Chondrocyte (in vitro differentiated cells): ENCODE measurements at places on chromosomes 13 and 19.
A peak's percentile ranks its signal among the peaks of the same experiment; 100 is the strongest.

DNA sequence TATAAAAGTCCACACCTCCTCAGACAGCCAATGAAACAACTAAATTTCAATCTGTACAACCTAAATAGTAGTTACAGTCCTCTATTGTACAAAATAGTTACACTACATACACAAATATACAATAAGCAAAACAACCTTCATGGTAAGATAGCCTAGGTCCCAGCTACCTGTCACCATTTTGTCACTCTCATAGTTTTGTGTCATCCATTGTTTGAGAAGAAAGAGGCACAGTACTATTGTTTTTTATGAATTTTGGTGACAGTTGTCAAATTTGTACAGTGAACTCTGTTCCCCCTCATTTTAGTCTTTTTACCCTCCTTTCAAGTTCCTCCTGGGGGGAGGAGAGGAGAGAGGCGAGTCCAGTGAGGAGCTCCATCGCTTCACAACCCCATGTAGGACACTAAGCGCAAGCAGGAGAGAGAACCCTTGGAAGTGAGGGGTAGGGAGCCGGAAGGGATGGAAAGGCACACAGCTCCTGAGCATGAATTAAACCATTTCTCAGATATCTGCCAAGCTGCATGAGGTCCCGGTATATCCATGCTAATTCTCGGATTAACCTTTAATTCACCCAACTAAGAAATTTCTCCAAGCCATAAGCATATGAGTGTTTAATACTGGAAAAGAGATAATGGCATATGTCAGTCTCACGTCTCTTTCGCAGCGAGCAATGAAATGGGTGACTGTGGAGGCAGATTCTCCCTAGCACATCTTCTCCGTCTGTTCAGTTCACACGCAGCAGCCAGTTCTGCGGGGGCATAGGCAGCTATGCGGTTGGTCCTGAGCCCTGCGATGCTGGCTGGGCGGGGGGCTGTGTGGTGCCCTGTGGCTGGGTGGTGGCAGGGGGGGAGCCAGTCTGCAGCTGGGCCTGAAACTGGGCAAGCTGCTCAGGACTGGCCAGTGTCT lies 60.5 kb downstream of the SERP2 start:
- DNase-seq = no peak

DNA sequence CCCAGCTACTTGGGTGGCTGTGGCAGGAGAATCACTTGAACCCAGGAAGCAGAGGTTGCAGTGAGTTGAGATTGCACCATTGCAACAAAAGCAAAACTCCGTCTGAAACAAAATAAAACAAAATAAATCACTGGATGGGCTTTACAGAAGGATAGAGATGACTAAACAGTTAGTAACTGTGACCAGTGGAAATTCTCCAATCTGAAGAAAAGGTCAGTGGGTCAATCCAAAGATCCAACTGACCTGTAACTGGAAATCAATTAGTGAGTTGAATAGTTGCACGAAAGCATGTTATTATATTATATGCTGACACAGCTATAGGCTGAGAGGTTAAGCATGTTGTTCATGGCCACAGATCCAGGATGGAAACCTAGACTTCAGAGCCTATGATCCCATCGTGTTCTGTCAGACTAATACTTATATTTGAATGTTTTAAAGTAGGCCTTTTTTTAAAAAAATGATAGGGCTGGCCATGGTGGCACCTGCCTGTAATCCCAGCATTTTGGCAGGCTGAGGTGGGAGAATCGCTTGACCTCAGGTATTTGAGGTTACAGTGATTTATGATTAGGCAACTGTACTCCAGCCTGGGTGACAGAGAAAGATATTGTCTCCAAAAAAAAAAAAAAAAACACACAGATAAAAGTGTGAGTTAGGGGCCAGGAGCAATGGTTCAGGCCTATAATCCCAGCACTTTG lies 1.4 kb downstream of the ECH1 start:
- no peak for DNase-seq

GRCh38 chr13:41931337-41931736 lies 29.6 kb downstream of the VWA8 start:
- no peak for DNase-seq

DNA sequence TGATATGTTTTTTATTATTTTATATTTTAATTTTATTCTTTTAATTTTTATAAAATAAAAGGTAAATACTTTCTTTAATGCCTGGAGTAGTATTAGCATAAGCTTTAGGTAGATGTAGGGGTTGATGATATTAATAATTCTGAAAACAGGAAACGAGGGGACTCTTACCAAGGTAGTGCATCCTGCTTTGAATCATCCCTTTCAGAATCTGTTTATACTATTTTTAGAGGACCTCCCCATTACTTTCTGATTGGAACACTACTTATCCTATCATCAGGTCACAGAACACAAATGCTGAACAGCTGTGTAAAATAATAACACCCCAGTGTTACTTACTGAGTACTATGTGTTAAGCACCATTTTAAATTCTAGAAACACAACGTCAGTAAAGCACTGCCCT lies 27.3 kb downstream of the COG6 start:
- no peak for DNase-seq

- DNase-seq = no peak
These were observed at the start of gene KIR2DL4 for GRCh38 chr19:54803410-54803809. Gene KIR2DL4, plus strand, starts transcription at chr19:54803610. Its CDS starts 42 bp downstream, at chr19:54803652.

DNA sequence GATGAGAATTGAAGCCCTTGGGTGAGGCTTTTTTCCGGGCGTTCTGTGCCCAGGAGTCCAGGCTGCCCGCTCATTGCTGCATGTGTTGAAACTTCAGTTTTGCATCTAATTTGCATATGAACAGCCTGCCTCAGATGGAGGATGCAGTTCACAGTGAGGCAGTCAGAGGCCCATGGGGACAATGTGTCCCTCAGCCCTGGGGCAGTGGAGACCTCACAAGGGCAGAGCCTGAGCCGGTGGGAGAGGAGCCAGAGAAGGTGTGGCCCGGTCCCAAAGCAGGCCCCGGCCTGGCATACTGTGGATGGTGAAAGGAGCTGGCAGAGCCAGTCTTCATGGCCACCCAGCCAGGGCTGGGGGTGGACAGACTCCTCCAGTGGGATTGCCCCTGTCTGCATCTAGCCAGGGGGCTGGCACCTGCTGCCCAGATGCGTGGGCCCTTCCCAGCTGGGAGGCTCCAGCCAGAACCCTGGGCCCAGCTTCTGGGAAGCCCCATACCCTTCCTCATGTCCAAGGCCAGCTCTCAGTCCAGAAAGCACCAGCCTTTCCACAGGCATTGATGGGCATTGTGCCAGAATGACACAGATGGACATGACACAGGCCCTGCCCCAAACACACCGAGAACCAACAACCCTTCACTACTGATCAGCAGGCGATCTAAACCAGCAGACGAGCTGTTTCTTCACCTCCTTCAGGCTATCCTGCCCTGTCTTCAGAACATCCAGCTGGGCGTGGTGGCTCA lies 32.9 kb upstream of the KCTD15 start:
- DNase-seq = no peak

- no peak for DNase-seq
These were observed 173.7 kb downstream of the TBC1D4 start for GRCh38 chr13:75308222-75308621.

- DNase-seq = no peak
These were observed 289.8 kb upstream of the SPRY2 start for GRCh38 chr13:80630685-80631121.

DNA sequence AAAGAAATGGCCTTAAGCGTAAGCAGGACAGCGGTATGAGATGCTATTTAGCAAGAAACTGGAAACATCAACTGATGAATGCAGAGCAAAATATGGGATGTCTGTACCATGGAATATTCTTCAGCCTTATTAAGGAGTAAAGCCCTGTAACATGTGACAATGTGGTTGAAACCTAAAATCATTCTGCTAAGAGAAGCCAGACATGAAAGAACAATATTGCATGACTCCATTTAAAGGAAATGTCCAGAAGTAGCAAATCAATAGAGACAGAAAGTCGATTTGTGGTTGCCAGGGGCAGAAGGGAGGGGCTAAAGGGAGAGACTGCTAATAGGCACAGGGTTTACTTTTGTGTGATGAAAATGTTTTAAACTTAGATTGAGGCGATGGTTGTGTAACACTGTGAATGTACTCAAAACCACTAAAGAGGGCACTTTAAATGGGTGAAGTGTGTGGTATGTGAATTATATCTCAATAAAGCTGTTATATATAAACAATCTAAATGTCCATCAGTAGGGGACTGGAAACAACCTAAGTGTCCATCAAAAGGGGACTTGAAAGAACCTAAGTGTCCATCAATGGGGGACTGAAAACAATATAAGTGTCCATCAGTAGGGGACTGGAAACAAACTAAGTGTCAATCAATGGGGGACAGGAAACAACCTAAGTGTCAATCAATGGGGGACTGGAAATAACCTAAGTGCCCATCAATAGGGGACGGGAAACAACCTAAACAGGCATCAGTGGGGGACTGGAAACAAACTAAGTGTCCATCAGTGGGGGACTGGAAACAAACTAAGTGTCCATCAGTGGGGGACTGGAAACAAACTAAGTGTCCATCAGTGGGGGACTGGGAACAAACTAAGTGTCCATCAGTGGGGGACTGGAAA lies 45.4 kb downstream of the CCL25 start:
- DNase-seq = no peak

- peak; percentile 73 for DNase-seq
These were observed 18.0 kb upstream of the PLPP2 start for GRCh38 chr19:309206-309565.

- no peak for DNase-seq
These were observed 76.5 kb downstream of the ZNF726 start for GRCh38 chr19:23991170-23991569.

GRCh38 chr13:99133848-99134247 lies 66.8 kb upstream of the UBAC2 start:
- no peak for DNase-seq

DNA sequence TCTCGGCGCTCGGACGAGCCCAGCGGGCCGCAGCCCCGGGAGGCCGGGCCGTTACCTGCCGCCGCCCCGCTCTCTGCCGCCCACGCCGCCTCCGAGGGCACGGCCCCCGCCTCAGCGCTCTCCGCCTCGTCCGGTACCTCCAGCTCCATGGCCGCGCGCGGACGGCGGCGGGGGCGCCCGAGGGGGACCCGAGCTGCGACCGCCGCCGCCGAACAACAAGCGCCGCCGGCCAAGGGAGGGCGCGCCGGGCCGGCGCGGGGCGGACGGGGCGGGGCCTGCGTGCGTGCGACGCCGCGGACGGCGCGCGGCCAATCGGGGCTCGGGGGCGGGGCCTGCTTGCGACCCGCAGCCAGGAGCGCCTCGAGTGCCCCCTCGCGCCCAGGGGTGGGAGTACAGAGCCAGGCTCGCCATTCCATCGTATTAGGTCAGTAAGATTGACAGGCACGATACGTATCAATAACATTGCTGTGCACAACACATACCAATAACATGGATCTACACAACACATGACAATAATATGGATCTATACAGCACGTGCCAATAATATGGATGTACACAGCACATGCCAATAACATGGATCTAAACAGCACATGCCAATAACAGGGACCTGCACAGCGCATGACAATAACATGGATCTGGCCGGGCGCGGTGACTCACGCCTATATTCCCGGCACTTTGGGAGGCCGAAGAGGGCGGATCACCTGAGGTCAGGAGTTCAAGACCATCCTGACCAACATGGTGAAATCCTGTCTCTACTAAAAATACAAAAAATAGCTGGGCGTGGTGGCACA lies at the start of gene PIP5K1C:
Gene PIP5K1C (minus strand): TSS at position 227 of the 791 bp plus-strand sequence. CDS start 78 bp downstream, at position 149.
- DNase-seq = no peak

- DNase-seq = no peak
These were observed 16.7 kb downstream of the MYCBP2 start for GRCh38 chr13:77310161-77310560.

- DNase-seq = no peak
These were observed 32.9 kb downstream of the RXFP2 start for GRCh38 chr13:31772231-31772630.

GRCh38 chr19:1953441-1954094 lies 12.6 kb downstream of the CSNK1G2 start:
- no peak for DNase-seq

- no peak for DNase-seq
These were observed 169.6 kb upstream of the GPR12 start for GRCh38 chr13:26929971-26930730.

- no peak for DNase-seq
These were observed 15.7 kb downstream of the RANBP3 start for GRCh38 chr19:5961969-5962945.

DNA sequence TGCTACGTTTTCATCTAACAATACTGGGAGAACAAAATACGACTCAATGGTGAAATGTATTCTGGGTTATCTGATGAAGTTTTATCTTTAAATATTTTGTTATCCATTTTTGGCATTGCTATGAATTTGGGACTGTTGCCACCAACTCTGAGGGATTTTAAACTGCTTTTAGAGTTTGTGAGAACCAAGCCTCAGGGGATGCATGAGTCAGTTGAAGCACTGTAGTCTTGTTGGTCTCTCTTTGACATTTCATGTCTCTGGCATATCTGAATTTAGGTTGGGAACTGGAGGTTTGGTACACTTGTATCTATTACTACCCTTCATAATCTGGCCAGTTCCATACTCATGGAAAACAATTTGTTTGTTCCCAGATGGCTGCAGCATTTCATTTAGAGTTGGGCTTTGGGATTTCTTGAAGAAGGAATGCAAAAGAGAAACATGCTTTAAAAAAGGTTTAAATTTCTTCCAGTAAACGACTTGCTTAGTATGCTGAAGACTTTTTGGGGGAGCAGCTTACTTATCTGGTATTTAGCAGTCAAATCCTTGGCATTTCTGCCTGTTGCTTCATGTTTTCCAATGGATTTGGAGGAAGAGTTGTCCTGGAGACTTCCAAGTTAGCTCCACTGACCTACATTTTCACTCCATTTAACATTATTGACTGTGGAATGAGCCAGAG lies 28.9 kb downstream of the ARHGEF7 start:
- DNase-seq = no peak
